ENCODE measurements at places on chromosomes 5 and 9.

DNA sequence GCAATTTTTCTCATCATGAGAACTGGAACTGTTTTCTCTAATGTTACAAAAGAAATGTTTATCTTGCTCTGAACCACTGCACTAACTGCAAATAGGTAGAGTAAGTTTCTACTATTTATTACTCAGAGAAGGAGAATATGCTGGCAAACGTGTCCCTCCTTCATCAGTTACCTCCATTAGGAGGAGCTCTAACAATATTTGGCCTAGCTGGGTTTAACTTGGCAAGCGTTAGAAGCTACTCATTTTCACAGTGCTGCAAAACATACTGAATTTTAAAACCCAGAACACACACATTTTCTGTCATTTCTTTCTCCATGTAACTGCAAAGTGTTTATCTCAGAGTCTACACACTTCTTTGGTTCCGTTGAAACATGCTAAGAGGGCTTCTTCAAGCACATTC, 101.0 kb upstream of the GABRG2 start:
- no peaks in the 10 kb centered on the region for H3K36me3 ChIP-seq
- DNase-seq: no peak
- no peaks in the 10 kb centered on the region for H3K4me1 ChIP-seq
- no peak overlapping the region for H3K27ac ChIP-seq
- H3K27me3 ChIP-seq: no peaks in the 10 kb centered on the region

- H3K27ac ChIP-seq: no peak overlapping the region
- H3K4me1 ChIP-seq: no peaks in the 10 kb centered on the region
- H3K4me3 ChIP-seq: no peak overlapping the region
- no peaks in the 10 kb centered on the region for H3K27me3 ChIP-seq
Measured at GRCh38 chr5:97909541-97909940, 726.5 kb upstream of the RIOK2 start.

GRCh38 chr5:60677850-60678664, 21.9 kb downstream of the DEPDC1B start:
- no peaks in the 10 kb centered on the region for H3K36me3 ChIP-seq
- H3K27me3 ChIP-seq: no peaks in the 10 kb centered on the region
- no peaks in the 10 kb centered on the region for H3K4me1 ChIP-seq
- H3K4me3 ChIP-seq: no peak overlapping the region
- H3K27ac ChIP-seq: no peak overlapping the region
- DNase-seq: no peak

DNA sequence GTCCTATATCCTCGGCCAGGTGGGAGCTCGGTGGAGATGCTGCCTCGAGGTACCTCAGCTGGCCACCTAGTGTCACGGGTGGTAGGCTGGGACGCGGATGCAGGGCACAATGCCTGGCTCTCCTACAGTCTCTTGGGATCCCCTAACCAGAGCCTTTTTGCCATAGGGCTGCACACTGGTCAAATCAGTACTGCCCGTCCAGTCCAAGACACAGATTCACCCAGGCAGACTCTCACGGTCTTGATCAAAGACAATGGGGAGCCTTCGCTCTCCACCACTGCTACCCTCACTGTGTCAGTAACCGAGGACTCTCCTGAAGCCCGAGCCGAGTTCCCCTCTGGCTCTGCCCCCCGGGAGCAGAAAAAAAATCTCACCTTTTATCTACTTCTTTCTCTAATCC, 2.0 kb downstream of the PCDHGC3 start:
- peaks cover 17% of the 10 kb centered on the region for H3K4me1 ChIP-seq
- H3K4me3 ChIP-seq: no peak overlapping the region
- no peak for DNase-seq
- no peaks in the 10 kb centered on the region for H3K36me3 ChIP-seq

GRCh38 chr9:37961351-37961750, 57.4 kb upstream of the SLC25A51 start:
- no peak overlapping the region for H3K4me3 ChIP-seq
- DNase-seq: no peak
- H3K27me3 ChIP-seq: no peaks in the 10 kb centered on the region
- H3K36me3 ChIP-seq: no peaks in the 10 kb centered on the region
- no peaks in the 10 kb centered on the region for H3K4me1 ChIP-seq

DNA sequence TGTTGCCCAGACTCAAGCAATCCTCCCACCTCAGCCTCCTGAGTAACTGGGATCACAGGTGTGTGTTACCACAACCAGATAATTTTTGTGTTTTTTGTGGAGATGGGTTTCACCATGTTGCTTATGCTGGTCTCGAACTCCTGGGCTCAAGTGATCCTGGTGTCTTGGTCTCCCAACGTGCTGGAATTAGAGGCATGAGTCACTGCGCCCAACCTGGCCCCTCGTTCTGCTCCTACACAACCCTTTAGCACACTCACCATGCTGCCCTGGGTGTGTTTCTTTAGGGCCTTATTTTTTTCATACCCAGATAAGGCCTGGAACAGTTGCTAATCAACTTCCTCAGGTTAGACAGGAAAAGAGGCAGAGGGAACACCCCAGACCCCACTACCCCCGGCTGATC, 2.6 kb downstream of the PDZD2 start:
- peaks cover 12% of the 10 kb centered on the region for H3K27me3 ChIP-seq
- no peak overlapping the region for H3K27ac ChIP-seq
- peaks cover 15% of the 10 kb centered on the region for H3K4me1 ChIP-seq
- no peak for DNase-seq
- H3K4me3 ChIP-seq: no peak overlapping the region

- DNase-seq: no peak
- H3K4me3 ChIP-seq: no peak overlapping the region
- peaks cover 12% of the 10 kb centered on the region for H3K4me1 ChIP-seq
- peaks cover 31% of the 10 kb centered on the region for H3K27me3 ChIP-seq
- H3K27ac ChIP-seq: no peak overlapping the region
Measured at GRCh38 chr9:136667214-136667939, 4.7 kb downstream of the EGFL7 start.
